HTR-8/SVneo (cell line): ENCODE measurements at places on chromosomes 12 and 14.
A peak's percentile ranks its signal among the peaks of the same experiment; 100 is the strongest.

GRCh38 chr14:100275214-100275613, 31.0 kb downstream of the SLC25A29 start:
- DNase-seq: no peak

DNA sequence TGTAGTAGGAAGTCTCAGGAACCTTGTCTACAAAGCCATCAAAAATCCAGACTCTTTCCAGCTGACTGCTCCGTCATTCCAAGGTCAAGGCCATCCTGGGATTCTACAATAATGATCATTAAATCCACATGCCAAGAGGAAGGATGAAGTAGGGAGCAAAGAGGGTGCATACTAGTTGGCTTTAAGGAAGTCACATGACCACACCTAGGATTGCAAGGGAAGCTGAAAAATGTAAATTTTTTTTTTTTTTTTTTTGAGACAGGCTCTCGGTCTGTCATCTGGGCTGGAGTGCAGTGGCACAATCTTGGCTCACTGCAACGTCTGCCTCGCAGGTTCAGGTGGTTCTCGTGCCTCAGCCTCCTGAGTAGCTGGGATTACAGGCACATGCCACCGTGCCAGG, 7.3 kb upstream of the MRPL42 start:
- DNase-seq: no peak

DNA sequence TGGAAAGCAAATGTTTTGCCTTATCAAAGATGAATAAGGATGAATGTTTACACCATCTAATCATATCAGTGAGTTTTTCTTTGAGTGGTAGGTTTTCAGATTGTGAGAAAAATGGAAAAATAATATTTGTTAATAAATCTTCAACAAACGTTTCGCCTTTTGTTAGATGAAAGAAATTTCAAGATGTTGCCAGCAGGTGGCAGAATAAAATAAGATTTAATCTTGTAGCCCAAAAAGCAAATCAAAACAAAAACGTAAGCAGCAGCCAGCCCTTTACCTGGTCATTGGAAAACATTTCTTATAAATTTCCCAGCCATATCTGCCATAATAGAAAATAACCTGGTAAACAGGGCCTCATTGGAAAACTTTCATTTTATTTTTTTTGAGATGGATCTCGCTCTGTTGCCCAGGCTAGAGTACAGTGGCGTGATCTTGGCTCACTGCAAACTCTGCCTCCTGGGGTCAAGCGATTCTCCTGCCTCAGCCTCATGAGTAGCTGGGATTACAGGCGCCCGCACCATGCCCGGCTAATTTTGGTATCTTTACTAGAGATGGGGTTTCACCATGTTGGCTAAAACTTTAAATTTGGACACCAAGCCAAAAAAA, 15.4 kb upstream of the TMEM120B start:
- peak; percentile 61 for DNase-seq

DNA sequence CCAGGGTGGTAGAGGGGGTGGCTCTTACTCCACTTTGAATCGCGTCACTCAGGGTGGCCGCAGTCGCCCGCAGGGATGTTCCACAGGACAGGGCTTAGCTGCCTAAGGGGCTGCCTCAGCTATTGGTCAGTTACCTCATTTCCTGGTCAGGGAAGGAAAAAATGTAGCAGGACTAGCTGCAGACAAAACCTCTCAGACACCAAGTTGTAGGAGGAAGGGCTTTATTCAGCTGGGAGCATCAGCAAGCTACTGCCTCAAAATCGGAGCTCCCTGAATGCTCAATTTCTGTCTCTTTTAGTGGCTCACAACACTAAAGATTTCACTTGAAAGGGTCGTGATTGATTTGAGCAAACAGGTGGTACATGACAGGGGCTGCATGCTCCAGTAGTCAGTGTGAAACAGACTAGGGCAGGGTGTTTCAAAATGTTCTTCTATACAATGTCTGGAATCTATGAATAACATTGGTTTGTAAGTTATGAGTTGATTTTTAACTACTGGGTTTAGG, 6.4 kb upstream of the CLEC6A start:
- DNase-seq: no peak

- no peak for DNase-seq
Measured at GRCh38 chr12:2625289-2625612, 169.5 kb upstream of the FKBP4 start.

DNA sequence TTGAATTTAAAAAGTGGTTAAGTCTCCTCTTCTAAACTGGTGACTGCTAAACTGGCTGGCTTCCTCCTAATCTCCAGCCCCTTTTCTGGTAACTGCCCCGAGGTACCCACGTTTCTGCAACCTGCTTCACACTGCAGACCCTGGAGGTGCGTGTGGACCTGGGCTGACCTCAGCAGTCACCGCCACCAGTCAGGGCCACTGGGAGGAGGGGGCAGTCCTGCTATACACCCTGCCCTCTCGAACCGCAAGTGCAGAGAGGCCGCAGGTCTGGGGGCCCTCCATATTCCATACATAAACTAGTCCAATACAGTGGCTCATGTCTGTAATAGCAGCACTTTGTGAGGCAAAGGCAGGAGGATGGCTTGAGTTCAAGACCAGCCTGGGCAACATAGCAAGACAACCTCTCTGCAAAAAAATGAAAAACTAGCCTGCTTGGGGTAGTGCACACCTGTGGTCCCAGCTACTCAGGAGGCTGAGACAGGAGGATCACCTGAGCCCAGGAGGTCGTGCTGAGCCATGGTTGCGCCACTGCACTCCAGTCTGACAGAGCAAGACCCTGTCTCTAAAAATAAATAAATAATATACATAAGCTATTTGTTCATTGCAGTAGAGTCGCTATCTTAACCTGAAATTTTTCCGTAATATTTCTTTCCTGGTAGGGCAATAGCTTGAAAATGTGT, 25.6 kb downstream of the VPS37B start:
- DNase-seq: no peak

DNA sequence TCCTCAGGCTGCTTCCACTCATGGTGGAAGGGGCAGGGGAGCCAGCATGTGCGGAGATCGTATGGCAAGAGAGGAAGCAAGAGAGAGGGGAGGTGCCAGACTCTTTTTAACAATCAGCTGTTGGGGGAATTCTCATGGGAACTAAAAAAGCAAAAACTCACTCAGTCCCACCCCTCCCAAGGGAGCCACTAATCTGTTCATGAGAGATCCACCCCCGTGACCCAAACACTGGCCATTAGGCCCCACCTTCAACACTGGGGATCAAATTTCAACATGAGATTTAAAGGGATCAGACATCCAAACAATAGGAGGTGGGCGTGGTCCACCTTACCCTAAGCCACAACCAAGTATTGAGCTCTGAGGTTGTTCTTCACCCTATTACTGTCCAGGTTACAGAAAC, 375.1 kb downstream of the GRIN2B start:
- no peak for DNase-seq

DNA sequence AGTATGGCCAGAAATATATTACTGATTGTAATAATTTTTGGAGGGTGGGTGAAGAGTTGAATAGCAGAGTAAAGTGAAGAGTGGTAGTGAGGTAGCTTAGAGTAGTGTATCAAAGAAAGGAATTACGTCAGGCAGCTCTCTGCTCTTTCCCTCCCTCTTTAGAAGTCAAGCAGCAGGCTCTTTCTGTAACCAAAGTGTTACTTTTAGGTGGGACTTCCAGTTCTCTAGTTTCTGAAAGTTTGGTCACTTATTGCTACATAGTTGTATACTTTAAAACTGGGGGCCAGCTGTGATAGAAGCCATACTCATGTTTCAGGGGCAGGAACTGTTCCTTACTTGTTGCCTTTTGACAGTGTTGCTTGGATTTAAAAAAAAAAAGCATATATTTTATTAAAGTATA, 30.6 kb downstream of the ATF7IP start:
- DNase-seq: no peak

DNA sequence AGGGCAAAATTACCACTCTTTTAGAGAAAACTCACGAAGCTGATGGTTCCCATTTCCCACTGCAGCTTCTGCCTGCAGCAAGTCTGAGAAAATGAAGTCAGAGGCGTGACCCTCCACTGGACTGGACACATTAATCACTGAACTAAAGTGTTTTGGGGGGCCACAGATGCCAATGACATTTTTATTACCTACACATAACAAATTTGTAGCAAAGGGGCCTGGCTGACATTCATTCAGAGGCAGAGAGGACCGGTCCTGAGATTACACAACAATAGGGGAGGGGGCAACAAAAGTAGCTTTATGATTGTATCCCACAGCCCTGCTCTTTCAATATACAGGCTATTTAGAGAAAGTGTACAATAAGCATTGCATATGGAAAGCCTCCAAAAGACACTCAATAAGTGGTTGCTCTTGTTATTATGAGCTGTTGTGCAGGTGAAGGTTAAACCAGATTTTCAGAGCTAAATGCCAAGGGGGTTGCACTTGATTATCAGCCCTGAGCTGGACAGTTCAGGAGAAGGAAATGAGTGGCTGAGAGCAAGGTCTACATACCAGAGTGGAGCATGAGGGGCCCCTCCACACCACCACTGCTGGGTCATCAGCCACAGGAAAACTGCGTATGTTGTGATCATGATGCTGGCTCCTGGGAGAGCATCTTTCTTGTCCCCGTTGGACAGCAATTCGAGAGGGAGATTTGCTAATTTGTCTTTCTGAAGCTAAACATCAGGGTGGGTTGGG, 41.5 kb upstream of the CCDC60 start:
- no peak for DNase-seq

- no peak for DNase-seq
Measured at GRCh38 chr14:56122301-56122700, 4.1 kb downstream of the PELI2 start.

DNA sequence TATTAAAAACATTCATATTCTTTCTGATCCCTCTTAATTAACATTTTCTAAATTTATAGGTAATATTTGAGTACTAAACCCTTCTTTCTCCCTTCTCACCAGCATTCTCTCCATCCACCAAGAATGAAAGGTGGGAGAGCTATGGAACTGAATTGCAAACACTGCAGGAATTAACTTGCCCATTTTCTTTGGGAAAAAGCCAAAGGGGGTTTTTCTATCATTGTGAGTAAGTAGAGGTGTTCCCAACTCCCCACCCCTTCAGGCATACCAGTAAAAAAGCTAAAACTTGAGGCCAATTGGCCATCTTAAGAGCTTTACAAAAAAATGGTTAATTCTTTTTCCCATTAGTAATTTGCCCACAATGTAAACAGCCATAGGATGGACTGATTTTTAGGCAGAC, 23.7 kb downstream of the PCNX1 start:
- DNase-seq: no peak
